Kidney epithelial cell (primary cell): ENCODE measurements at places on chromosomes 11 and 22. TPM values are rescaled to one million over a fixed set of nuclear protein-coding genes. Genes with fewer than 3 reads are reported as not detected.

OR4D5 gene
- not detected in 2 replicates for total RNA-seq

DNA sequence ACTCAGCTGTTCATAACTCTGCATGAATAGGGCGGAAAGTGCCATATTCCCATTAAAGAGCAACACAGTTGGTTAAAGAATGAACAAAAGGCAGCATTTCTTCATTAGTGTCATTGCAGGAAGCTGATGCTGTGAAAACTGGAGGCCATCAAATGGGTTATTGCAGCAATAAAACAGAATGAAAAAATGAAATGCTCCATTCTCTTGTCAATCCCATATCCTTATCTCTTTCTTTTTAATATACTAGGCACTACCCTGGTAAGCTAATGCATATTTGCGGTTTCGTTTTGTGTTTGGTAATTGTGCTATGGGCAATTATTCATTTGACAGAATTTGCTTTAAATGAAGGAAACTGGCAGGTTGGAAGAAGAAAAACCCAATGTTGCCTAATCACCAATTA, 25.3 kb downstream of the C11orf71 start:
- DNase-seq = no peak

A4GALT gene
- total RNA-seq = 12.7 and 13.6 TPM in 2 replicates

- no peak for DNase-seq
Observed at GRCh38 chr11:19597206-19597605, 115.4 kb upstream of the NAV2 start.

DNA sequence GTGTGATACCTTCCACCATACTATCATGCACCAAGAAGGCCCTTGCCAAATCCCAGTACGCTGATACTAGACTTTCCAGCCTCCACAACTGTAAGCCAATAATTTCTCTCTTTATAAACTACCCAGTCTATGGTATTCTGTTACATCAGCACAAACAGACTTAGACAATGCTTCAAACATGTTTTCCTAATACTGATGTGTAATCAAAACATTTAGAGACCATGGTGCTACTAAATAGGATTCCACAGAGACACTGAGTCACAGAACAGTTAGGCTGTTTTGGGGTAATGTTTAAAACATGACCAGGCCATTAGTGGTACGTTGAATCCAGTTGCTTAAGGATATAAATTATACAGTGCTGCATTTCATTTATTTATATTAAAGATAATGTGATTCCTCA, 103.7 kb downstream of the PICALM start:
- DNase-seq = no peak

GRCh38 chr22:37965940-37966664, 12.6 kb downstream of the POLR2F start:
- no peak for DNase-seq

GRCh38 chr22:30878516-30879414, 89.8 kb downstream of the MORC2 start:
- DNase-seq = no peak

GGTLC2 gene
- total RNA-seq = not detected in 2 replicates

RFPL3 gene
- total RNA-seq = not detected in 2 replicates

SCUBE2 gene
- 0.89 and 1.3 TPM in 2 replicates for total RNA-seq

GRCh38 chr22:37012956-37013355, 6.3 kb downstream of the TST start:
- no peak for DNase-seq

DNA sequence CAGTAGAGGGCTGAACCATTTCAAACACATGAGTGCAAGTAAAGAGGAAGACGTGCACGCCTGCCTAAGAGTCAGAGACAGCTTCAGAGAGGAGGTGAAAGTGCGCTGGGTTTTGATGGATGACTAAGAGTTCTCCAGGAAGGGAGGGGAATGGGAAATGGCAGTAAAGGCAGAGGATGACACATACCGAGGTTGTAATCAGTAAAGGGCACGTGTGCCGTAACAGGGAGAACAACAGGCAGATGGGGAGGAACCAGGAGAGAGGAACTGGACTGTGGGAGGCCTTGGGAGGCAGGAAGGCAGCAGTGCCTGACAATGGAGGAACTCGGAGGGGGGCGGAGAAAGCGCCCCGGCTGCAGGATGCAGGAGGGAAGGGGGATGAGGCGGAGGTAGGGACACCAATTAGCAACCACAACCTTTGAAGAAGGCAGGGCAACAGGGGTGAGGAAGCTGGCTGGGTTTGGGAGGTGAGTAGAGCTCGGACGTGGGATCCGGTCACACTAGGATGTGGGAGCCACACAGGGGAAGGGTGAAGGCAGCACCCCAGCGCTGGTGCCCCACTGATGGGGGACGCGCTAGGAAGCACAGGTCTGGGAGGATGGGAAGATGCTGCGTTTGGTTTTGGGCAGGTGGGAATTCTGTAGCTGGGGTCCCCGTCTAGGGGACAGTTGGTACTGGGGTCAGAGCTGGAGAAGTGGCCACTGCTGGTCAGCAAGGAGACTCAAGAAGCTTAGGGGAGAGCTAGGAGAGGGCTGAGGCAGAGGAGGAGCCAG, 67.4 kb downstream of the SCUBE1 start:
- no peak for DNase-seq

GAS2L1 gene
- total RNA-seq = 8.9 and 10.3 TPM in 2 replicates

RIMBP3B gene
- total RNA-seq = 0.07 and 0.29 TPM in 2 replicates

HEPN1 gene
- total RNA-seq = not detected in 2 replicates

DNA sequence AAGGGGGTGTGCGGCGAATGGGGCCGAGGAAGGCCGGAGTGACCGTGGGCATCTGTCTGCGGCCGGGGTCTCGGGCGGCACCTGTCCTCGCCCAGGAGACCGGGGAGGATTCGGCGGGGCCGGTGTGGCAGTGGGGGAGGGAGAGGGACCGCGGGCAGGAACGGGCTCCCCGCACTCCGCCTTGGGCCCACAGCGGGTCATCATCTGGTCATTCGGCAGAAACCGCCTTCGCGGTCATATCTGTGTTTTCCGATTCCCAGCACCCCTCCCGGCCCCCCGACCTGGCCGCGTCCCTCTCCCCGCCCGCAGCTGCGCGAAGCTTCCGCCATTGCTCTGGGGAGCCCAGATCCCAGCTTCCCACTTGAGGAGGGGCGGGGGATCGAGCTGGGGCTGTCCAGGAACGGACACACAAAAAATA, 824 bp upstream of the CBX6 start:
- no peak for DNase-seq

OTOG gene
- not detected in 2 replicates for total RNA-seq

GP1BB gene
- total RNA-seq = 0.50 and 1.8 TPM in 2 replicates

GRCh38 chr11:23490557-23491235, 630.4 kb upstream of the CCDC179 start:
- DNase-seq = no peak

DNA sequence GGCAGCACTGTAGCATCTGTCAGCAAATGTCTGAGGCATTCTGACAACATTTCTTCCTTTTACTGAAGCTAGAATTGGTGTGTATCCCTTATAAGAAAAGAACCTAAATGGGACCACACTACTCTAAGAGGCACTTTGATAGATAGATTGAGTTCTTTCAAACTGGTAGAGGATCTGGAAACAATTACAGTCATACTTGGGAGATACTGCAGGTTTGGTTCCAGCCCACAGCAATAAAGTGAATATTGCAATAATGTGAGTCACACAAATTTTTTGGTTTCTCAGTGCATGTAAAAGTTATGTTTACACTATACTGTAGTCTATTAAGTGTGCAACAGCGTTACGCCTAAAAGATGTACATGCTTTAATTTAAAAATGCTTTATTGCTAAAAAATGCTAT, 96.9 kb downstream of the SBF2 start:
- DNase-seq = no peak

DNA sequence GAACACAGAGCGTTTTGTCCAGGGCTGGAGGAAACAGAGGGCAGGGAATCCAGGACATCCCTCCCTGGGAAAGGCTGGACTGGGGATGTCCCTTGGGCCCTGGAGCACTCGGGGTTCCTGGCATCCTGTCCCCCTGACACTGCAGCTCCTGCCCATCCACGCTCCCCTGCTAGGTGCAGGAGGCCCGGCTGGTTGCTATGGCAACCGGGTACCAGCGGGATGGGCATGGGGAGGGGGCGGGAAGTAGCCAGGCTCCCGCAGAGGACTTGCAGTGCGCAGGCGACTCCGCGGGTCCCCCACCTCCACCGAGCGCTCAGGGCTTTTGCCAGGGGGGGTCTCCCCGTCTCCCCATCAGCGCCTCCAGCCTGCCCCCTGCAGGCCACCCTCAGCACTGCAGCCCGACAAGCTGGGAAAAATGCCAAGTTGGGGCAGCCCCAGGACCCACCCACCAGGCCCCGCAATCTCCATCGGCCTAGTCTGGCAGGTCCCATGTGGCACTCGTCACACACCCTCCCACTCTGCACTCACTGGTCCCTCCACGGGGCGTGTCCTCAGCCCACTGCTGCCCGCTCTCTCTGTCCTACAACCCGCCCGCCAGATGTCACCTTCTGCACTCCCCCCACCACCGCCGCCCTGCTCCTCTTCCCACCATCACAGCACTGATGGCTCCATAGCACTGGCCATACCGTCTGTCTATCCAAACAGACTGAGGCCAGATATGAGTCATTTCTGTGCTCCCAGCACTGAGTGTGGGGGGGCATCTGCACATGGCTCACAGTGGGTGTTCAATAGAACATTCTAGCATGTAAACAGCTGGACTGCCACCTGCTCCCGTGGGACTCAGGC, 31.5 kb downstream of the KIAA0930 start:
- DNase-seq = no peak

DNA sequence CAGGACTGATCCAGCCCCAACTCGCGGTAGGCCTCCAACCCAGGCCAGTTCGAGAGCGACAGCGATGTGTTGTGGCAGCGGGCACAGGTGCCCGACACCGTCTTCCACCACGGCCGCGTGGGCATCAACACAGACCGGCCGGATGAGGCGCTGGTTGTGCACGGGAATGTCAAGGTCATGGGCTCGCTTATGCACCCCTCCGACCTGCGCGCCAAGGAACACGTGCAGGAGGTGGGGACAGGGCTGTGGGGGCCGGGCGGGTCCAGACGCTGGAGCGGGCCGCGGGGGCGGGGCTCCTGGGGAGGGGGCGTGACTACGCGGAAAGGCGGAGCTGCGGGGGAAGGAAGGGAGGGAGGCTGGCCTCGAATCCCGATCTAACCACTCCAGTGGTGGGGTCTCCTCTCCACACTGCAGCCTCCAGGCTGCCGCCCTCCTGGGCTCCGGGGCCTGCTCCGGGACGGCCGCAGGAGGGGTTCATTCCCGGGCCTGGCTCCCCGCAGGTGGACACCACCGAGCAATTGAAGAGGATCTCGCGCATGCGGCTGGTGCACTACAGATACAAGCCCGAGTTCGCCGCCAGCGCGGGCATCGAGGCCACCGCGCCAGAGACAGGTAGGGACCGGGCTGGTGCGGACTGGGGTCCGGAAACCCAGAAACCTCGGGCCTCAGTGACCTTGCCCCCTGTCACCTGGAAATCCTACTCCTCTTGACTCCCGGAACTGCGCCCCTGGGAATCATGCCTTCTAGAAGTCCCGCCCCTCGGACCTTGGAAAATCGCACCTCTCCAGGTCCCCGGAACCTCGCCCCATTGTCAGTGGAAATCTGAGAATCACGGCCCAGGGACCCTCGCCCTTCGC, 14.9 kb downstream of the TMEM258 start:
- DNase-seq = no peak

MYBPC3 gene
- not detected in 2 replicates for total RNA-seq

IGHMBP2 gene
- total RNA-seq = 12.4 and 22.6 TPM in 2 replicates

MRGPRX3 gene
- total RNA-seq = not detected in 2 replicates

- no peak for DNase-seq
Observed at GRCh38 chr11:44016546-44017442, 31.0 kb upstream of the ACCSL start.

- no peak for DNase-seq
Observed at GRCh38 chr11:93510196-93510873, 32.9 kb downstream of the SMCO4 start.

POU2AF2 gene
- total RNA-seq = not detected in 2 replicates

ACRV1 gene
- total RNA-seq = not detected in 2 replicates

DNA sequence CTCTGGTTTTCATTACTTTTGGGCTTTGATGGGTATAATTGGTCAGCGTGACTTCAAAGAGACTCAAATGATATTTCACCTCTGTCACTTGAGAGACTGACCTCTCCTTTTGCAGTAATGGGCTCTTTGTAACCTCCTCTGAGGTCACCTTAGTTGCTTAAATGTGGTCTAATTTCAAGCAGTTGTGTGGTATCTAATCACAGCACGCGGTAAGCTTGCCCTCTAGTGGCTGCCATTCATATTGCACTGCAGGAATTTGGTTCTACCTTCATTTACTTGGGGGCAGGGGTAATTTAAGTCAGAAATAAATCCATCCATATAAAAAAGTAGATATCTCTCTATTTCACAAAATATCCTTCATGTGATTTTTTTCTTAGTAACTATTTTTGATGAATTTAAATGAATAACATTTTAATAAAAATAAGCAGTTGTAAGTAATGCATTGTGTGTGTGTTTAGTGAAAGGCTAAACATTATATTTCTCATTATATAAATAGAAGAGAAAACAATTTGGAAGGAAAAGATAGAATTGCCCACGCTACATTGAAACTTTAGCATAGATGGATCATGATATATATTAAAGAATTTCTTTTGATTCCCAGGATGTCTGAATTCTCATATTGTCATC, 55.0 kb upstream of the ANO3 start:
- peak; percentile 18 for DNase-seq

DNA sequence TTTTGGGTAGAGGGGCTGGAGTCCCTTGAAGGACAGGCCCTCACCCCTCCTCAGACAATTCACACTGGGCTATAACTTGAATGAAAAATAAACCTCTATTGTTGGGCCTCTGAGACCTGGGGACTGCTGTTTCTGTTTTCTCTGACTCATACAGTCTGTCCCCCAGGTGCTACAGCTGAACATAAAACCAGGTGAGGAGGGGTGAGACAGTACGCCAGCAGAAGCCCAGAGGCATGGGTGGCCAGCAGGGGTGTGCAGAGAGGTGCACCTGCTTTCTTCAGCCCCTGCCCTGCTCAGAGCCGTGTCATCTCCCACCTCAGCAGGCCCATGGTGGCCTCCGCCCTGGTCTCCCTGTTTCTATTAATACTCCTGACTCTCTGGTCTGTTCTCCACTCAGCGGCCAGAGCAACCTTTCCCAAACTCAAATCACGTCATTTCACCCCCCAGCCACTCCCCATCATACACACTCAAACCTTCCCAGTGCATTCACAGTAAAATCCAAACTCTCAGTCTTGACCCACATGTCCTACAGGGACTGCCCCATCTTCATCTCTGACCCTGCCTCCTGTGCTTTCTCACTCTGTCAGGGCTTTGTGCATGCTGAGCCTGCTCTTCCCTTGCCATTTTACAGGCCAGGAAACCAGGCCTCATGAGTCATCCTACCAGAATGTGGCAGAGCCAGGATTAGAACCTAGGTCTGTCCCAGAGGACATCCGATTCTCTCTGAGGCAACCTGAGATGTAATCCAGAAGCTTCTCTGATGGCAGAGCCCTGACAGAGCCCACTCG, 5.4 kb upstream of the IL2RB start:
- no peak for DNase-seq
